ENCODE measurements at places on chromosomes 3 and 15. TPM values are rescaled to one million over a fixed set of nuclear protein-coding genes. Genes with fewer than 3 reads are reported as not detected.

The VEPH1 gene
- 36.8 TPM for polyA plus RNA-seq

The PAQR5 gene
- polyA plus RNA-seq = 5.5 TPM

The CYP1A1 gene
- polyA plus RNA-seq = not detected

The HRG gene
- not detected for polyA plus RNA-seq

The STAB1 gene
- polyA plus RNA-seq = not detected

The AADAC gene
- not detected for polyA plus RNA-seq

The GPR149 gene
- polyA plus RNA-seq = not detected

The CYP8B1 gene
- polyA plus RNA-seq = not detected

The CLDN18 gene
- polyA plus RNA-seq = 0.18 TPM

The CCR8 gene
- not detected for polyA plus RNA-seq

DNA sequence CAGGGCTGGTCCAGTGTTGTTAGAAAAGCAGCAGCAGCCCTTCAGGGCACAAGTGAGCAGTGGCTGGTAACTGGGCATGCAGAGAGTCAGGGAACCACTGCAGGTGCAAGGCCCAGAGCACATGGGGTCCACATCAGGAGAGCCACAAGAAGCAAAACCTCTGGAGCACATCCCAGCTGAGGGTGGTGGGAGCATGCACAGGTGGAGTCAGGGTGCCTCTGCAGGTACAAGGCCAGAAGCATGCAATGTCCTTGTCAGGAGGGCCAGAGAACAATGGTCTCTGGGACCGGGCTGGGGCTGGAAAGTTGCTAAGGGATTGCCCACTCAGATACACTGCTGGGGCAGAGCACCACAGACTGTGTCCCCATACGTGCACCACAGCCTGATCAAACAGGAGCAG, 226.1 kb upstream of the UBE2E2 start:
- DNase-seq = no peak

DNA sequence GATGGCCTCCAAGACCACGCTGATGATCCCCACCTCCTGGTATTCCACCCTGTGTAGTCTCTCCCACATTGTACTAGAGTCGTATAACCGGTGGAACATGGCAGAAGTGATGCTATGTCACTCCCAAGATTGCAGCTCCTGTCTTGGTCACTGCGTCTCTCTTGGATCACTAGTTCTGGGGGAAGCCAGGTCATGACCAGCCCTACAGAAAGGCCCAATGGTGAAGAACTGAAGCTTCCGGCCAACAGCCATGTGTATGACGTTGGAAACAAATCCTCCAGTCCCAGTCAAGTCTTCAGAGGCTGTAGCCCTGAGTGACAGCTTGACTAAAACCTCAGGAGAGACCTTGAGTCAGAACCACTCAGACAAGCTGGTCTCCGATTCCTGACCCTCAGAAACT, 61.9 kb upstream of the FNDC3B start:
- DNase-seq = no peak

DNA sequence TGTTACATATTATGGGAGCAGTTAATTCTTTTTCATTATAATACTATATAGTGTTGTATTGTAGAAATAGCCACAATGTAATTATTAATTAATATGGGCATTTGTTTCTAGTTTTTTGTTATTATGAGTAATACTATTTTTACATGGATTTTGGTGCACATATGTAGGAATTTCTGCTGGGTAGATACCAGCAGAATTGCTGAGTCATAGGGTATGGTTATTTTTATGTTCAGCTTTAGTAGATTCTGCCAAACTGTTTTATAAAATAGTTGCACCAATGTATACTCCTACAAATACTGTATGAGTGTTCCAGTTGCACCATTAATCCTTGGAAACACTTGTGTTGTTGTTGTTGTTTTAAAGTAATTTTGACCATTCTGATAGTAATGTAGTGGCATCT, 91.5 kb downstream of the SH3GL3 start:
- no peak for DNase-seq

DNA sequence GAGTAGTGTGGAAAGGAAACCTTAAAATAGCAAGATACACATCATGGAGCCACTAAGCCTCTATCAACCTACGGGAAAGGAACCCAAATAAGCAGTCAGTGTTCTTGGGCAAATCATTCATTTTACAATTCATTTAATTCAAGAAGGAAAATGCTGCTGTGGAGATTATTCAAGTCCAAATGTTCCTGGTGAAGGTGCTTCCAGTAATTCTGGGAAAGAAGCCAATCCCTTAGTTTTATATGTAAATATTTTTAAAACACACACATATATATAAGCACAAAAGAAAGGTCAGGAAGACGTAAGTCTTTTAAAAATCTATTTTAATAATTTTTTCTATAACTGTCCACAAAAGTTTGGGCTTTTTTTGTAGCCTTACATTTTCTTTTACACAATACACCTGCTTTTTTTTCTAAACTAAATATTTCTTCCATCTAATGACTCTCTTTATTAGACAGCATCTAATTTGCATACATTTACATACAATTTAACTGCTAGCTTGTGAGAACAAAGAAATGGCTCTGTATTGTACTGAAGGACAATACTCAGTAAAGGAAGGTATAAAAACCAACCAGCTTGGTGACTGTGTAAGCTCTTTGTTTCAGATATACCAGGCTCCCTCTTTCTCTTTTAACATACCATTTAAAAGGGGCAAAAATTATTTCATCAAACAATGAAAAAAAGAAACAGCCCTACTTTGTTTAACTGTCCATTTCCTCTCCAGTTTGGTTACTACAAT, 269.5 kb downstream of the ZBTB20 start:
- no peak for DNase-seq

GRCh38 chr3:177463863-177464262, 266.6 kb upstream of the TBL1XR1 start:
- peak; percentile 78 for DNase-seq

DNA sequence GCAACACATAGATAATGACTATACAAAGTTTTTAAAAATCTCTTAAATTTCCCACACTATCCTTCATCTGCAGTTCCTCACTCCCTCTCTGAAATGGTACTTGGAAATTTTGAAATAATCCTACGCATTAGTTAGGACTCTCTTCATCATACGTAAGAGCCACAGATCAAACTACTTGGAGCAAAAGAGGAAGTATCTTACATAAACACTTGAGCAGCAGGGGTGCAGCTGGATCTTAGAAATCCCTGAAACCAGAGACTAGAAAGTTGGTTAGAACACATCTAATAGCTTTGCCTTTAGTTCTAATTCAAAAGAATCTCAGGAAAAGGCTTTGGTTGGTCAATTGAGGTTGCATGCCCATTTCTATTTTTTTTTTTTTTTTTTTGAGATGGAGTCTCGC, 38.8 kb upstream of the ZNF445 start:
- DNase-seq = no peak

- peak; percentile 80 for DNase-seq
Measured at GRCh38 chr3:12662593-12663400, 1.1 kb downstream of the RAF1 start.

DNA sequence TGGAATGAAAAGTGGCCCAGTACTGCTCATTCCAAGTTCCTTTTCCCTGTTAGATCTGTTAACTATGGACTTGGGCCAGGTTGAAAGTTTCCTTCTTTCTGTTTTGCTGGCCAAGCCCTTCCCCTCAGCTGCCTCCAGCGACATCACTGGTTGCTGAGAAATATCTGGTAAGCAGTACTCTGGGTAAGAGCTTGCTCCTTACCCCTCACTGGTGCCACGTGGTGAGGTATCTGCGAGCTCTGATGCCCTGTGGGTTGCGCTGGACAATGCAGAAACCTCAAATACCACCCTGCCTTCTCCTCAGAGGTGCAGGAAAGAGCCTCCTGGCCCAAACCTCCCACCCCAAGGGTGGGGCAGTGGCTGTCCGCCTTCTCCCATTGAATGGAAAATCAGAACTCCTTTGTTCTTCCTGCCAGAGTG, 42.9 kb upstream of the APH1B start:
- DNase-seq = peak; percentile 68

GRCh38 chr15:83612898-83613635, 40.9 kb upstream of the ADAMTSL3 start:
- no peak for DNase-seq

- peak; percentile 13 for DNase-seq
Measured at GRCh38 chr15:69080295-69081248, 66.1 kb downstream of the NOX5 start.

DNA sequence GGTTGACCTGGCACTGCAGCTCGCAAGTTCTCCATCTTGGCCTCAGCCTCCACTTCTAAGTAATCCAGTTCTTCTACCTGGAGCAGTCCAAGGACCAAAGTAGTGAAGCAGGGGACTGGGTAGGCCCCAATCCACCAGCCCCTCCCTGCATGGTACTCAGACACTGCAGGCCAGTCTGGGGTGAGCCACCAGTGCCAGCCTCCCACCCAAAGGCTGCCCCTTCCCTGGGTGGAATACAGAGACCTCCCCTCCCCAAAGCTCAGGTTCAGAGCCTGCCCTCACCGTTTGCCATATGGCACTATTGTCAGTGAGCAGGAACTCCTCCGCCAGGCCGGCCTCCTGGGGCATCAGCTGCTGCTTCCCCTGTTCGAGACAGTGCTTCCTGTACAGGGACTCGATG, 10.8 kb downstream of the POLG start:
- no peak for DNase-seq

GRCh38 chr15:71218272-71218805, 103.1 kb downstream of the THSD4 start:
- no peak for DNase-seq

DNA sequence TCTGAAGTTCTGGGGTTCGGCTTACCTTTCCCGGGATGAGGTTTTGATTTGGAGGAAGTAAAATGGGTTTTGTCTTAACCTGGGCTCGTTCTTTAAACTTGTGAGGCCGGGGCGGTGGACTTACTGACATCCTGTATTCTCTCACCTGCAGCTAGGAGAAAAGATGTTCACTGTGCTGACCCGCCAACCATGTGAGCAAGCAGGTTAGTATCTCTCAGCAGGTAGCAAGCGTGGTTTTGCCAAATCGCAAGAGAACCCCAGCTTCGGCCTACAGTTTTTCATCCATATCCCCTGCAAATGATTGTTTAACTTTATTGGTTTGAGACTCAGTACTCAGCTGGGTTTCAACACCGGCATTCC, 891 bp downstream of the ENTPD3 start:
- no peak for DNase-seq

- no peak for DNase-seq
Measured at GRCh38 chr3:72924055-72924454, 36.2 kb downstream of the GXYLT2 start.

GRCh38 chr15:41544650-41545015, 576 bp upstream of the RPAP1 start:
- DNase-seq = peak; percentile 89

GRCh38 chr3:138374573-138375134, 26.3 kb downstream of the MRAS start:
- no peak for DNase-seq

DNA sequence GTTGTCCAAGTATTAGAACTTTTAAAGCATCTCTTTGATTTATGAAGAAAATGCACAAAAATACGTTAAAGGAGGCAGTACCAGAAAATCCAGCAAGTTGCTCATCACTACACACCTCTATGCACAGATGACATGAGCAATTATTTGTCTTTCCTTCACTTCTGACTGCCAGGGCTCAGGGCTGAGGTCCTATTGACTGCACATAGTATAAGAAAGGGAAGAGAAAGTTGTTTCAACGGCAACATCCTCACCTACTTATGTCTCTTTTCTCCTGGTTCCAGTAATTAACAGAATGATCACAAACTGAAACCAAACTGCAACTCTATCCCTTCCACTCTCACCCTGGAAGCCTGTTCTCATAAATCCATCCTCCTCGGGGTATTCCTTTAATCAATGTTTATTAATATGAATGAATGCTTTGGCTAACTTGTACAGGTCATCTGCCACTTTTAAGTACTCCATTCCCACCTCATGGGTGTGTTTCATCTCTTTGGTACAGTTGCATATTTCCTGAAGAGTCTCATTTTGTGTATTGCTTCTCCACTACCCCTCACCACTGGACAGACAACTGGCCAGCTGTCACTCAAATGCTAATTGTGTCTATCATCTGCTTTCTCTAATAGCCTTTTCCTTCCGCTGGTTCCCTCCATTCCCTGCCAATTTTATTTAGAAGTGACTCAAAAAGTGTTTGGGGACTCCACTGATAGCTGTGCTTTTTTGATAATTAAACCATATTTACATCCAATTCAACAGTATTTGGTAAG, 34.5 kb downstream of the RAB27A start:
- DNase-seq = no peak

- DNase-seq = peak; percentile 61
Measured at GRCh38 chr3:139238281-139239030, 105.4 kb upstream of the MRPS22 start.

DNA sequence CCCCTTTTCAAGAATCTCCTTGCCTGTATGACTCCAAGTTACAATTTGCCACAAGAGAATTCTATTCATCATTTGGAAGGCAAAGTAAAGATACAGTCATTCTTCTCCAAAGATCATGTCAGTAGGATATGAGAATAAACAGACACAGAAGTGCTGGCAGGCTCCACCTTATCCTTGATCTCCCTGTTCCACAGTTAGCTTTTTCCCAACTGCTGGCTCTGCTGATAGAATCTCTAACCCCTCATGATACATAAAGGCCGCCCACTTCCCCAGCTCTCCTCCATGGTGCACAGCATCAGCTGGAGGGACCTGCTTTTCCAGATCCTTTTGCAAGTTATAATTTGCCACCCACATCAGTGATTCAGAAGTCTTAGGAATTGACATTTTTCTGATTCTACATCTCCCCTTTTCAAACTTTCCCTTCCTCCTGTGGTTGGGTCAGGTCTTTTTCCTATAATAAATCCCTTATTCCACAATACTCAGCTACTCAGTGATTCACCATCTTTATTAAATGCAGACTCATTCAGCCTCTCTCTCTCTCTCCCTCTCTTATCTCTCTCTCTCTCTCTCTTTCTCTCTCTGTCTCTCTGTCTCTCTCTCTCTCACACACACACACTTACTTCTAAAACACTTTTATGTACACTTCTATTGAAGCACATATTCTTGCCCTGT, 465.4 kb downstream of the GBE1 start:
- peak; percentile 38 for DNase-seq

DNA sequence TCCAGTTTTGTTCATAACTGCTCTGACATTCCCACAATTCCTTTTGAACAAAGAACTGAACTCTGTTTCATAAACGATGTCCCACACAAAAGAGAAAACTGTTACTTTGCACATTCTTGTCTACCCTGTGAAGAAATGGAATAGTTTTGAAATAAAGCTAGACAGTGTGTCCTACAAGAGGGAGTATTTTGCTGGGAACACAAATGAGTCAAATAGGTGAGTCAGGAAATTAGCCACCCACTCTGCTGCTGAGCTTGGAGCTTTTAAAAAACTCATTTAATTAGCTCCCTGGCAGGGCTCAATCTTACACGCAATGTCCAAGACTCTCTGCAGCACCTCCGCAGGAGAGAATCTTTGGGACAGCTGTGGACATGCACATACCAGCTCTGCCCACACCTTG, 193.4 kb downstream of the SLC9A9 start:
- DNase-seq = peak; percentile 84

DNA sequence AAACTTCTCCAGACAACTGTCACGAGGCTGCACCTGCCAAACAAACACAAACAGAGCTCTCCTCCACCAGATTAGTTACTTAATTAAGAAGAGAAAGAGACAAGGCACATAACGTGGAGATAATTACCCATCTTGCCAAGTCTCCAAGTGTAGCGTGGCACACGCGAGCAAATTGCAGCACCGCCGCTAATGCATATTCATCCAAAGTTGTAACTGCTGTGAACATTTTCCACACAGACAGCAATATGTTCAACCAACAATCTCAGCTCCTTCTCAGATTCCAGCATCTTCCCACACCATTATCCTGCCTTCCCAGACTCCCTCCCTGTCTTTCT, 309.6 kb upstream of the TLE3 start:
- DNase-seq = no peak

Measured in GM23248 (cell line).